Stimulated activated CD4-positive, alpha-beta T cell treated with anti-CD3 and anti-CD28 coated beads, Interleukin-4, amount 100 ng/mL, for 24 hours (primary cell): ENCODE measurements at places on chromosomes 11 and 22.

GRCh38 chr11:128579798-128580504 lies 7.4 kb downstream of the ETS1 start:
- peak; percentile 15 for DNase-seq

DNA sequence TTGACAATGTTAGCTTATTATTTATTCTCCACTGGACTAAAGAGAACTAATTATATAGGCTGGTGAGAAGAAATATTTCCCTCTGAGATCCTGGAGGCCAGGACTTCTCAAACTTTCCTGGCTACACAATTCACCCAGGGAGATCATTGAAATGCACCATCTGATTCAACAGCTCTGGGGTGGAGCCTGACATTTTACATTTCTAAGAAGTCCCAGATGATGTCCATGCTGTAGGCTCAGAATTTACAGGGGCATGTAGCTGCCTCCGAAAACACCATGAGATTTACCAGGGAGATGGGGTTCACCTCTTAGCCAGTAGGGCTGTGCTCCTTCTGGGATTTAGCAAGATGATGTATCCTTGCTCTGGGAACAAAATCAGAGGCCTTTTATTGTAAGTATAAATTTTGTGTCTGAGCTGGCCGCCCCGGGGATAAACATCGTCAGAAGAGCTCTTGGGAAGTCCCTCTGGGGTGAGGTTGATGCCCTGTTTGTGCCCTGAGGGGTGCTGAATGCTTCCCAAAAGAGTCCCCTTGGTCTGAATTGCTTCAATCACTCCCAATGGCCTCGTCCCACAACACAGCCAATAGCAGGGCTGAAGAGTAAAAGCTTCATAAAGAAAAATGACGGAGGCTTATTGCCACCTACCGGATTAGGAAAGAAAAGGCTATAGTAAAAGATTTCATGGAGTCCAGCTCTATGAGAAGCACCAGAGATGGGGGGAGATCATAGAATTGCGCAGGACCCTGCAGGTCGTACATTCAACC lies 33.4 kb upstream of the API5 start:
- DNase-seq: no peak

DNA sequence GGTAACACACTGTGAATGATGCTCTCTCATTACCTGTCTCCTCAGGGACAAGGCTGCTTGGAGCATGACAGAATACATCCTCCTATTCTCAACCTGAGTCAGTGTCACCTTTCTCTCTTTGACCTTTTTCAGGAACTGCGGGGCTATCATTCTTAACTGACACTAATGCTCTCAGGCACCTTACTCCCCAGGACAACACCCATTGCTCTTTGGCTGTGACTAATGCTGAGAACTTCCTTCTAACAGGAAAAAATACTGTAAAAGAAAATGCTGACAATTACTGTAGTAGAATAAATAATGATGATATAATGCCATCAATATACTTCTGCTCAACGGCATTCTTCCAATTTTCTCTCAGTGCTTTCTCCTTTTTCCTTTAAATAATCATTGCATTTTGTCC lies 2082.7 kb upstream of the RAG2 start:
- DNase-seq: no peak

DNA sequence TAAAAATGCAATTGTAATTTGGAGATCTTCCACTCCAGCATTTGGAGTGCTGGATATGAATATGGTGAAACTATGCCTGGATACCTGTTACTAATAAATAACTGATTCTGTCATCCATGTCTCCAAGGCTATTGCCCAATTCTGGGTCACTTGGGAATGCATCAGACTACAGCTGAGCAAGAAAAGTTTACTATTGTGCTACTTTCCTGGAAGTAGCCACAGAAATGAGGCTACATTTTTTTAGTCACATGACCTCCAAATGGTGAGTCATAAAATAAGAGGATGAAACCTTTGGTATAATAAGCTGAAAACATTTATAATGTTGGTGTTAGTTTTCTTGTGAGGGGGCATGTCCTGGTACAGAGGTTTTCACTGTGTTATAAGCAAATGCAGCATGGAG lies 44.4 kb downstream of the DCDC1 start:
- DNase-seq: no peak

- no peak for DNase-seq
These were observed 63.6 kb upstream of the LRRC4C start for GRCh38 chr11:41522899-41523672.

DNA sequence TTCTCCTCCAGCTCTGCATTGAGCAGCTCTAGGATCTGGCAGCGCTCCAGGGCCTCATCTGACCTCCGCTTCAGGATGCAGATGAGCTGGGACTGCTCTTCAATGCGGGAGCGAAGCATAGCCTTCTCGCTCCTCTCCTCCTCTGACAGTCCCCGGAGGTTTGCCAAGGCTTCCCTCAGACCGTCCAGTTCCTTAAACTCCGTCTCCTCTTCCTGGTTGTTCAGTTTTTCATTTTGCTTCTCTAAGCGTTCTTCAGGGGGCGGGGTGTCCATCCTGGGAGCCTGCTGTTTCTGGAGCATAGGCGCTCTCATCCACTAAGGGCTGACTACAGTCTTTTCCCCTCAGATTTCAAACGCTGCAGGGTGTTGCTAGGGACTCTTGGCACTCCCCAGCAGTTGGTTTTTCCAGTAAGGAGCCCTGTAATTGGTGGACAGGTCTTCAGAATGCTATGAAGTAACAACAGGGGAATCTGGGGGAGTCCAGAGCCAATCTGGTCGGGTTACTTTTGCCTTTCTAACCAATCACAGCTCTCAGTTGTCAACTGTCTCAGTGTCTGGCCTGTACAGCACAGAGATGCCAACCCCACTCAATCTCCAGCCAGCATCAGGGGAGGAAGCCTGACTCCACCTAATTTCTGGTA lies at the start of gene CCDC89:
Gene CCDC89 (minus strand): TSS at position 376 of the 640 bp plus-strand sequence. CDS start 65 bp downstream, at position 311.
- no peak for DNase-seq

DNA sequence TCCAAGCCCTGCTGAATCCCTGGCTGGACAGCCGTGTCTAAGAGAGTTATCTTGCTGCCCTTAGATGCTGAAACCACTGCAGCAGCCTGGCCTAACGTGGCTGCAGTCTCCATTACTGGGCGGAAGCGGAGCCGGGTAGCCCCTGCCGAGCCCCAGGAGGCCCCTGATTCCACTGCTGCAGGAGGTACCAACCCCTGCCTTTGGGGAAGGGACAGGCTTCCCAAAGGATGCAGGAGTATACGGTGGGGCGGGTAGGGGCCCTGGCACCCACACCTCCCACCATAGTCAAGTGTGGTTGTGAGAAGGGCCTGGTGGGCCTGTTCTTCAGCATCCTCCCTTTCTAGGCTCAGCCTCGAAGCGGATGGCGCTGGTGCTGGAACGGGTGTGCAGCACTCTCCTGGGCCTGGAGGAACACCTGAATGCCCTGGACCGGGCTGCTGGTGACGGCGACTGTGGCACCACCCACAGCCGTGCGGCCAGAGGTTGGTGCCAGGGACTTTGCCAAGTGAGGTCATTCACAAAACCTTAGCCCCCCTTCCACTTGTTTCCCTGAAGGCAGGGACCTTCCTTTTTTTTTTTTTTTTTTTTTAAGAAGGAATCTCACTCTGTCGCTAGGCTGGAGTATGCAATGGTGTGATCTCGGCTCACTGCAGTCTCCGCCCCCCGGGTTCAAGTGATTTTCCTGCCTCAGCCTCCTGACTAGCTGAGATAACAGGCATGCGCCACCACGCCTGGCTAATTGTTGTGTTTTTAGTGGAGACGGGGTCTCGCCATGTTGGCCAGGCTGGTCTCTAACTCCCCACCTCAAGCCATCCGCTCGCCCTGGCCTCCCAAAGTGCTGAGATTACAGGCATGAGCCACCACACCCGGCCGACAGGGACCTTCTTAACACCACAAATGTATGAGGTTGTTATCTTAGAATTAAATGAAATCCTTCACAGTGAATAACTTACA lies 11.0 kb downstream of the TKFC start:
- DNase-seq: no peak

GRCh38 chr11:7572001-7572712 lies 58.4 kb downstream of the PPFIBP2 start:
- no peak for DNase-seq

GRCh38 chr11:117972629-117973502 lies 13.3 kb upstream of the IL10RA start:
- no peak for DNase-seq

- no peak for DNase-seq
These were observed 2.2 kb downstream of the RIN1 start for GRCh38 chr11:66333896-66334604.

DNA sequence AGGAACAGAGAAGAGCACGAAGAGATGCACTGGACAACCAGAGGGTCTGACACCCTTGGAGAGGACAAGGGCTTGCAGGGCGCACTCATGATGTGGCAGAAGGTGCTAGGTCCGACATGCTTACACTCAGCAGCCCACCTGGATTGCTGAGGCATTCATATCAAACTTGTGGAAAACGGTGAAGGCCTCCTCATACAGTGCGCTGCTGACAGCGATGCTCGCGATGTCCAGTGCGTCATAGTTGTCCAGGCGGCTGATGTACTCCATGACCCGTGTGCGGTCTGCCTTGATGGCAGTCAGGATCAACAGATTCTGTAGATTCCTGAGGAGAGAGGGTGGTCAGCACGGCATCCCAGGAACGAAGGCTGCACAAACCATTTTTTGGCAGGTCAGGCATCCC lies 31.7 kb upstream of the SLC25A1 start:
- DNase-seq: no peak

GRCh38 chr11:93653080-93653479 lies 8.4 kb upstream of the CEP295 start:
- DNase-seq: no peak

DNA sequence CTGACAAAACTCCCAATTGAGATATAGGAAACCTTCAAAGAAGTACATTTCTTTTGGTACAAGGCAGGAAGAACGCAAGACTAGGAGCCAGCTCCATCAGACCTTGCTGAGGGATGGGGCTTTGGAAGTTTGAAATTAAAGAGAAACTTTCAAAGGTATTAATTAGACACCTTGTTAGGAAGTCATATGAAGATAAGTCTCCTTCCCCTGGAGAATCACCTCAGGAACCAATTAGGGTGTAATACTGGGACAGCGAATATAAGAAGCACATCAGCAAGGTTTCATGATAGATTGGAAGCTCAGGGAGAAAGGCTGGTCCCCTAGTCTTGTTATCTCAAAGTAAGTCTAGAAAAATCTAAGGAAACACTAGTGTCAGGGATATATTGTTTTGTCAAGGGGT lies at the start of gene OR9Q2:
Gene OR9Q2 (plus strand): TSS at position 301 of the 400 bp plus-strand sequence. CDS start 1,421 bp downstream, outside the sequence.
- no peak for DNase-seq

DNA sequence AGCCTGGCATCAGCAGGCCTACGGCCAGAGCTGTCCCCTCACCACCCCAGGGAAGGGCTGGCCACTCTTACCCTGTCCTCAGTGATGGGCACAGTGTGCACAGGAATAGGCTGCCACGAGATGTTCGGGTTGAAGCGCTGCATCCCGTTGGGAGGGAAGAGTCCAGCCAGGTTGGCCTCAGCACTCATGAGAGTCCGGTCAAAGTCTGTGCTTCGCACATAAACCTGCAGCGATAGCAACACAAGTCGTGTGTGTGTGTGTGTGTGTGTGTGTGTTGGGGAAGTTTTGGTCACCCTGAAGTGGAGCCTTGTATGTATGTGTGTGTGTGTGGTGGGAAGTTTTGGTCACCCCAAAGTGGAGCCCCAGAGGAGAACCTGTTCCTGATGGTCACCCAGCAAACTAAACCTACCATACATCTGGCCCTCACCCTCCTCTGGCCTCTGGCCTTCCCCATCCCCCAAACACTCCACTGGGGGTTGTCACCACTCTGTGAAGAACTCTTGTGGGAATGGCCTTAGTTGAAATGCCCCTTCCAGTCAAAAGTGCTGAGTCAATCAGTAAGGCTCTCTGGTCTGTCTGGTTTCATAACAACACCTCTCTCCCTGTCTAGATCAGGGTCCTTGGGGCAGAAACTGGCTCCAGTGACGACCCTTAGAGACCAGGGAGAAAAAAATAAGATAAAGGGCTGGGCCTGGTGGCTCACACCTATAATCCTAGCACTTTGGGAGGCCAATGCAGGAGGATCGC lies 2.8 kb downstream of the ACP2 start:
- no peak for DNase-seq

GRCh38 chr11:126585774-126586491 lies 230.4 kb downstream of the ST3GAL4 start:
- DNase-seq: no peak

DNA sequence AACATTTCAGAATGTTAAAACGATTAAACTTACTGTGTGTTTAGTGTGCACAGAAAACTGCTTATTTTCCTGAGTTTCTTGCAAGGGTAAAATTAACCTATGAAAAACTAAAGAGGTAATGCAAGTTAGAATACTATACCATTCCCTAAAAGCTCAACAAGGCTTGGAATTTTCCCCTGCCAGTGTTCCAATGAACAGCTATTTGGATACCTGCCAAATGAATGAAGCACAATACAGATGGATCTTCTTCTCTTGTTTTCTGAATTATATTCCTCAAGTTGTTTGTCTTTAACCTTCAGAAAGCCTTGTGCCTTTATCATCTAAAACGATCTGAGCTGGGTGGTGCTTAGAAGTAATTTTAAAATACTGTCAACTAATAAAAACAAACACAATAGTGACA lies 204.5 kb downstream of the LRRC4C start:
- DNase-seq: no peak

- DNase-seq: no peak
These were observed 216.5 kb upstream of the PLET1 start for GRCh38 chr11:112477152-112477551.

DNA sequence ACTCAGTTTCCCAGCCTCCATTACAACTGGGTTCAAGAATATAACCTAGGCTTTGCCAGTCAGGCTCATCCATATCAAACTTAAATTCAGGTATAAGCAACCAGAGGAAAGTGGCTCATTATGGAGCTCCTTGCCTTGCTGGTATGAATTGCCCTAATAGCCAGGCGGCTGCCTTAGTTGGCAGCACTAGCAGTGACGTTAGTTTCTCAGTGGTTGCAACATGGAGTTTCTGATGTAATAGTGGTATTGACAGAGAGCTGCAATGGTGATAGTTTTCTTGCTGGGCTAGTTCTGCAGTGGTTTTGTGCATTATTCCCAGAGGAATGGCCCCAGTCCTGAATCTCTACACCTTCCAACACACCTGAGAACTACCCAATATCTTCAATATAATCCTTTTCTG lies 3.8 kb upstream of the TMEM123 start:
- no peak for DNase-seq

DNA sequence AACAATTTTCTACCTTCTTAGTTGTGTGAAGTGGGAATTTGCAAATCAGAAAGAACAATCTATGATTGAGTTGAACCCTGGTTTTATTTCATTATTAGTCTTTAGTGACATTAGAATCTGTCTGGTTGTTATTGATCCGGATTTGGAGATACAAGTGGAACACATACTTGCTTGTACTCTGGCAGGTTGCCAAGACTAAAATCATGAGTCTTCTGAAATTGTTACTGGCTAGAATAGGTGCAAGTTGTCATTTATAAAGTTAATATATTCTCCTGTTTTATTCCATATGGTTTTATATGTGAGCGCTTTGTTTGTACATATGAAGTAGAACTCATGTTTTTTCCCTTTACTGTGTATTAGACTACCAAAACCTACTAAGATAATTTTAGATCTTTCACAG lies 23.0 kb downstream of the CCDC15 start:
- DNase-seq: no peak

- DNase-seq: peak; percentile 73
These were observed at the start of gene SORL1-AS1 for GRCh38 chr11:121452609-121453150. TSS of gene SORL1-AS1 (minus strand) at chr11:121452967.

GRCh38 chr11:30109774-30110173 lies 92.9 kb upstream of the KCNA4 start:
- no peak for DNase-seq
